Ovary (tissue), 10 donors: ENCODE measurements at places on chromosomes 5 and 9.

DNA sequence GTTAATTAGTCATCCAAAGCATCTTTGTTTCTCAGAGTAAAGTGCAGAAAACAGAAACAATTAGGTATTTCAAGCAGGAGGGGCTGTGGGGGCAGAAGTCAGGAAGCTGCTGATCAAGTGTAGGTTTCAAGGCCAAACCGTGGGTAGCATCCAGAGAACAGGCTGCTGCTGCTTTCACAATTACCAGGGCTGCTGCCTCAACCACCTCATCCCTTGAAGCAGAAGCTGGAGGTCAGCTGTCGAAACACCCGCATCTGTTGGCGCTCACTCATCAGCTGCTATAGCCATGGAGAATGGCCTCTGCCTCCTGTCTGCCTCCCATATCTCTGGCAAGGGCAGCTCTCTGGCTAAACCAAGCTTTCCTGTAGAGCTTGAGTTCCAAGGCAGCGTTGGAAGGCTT lies 122.9 kb upstream of the OSMR start:
- DNase-seq = peak; percentile 41

DNA sequence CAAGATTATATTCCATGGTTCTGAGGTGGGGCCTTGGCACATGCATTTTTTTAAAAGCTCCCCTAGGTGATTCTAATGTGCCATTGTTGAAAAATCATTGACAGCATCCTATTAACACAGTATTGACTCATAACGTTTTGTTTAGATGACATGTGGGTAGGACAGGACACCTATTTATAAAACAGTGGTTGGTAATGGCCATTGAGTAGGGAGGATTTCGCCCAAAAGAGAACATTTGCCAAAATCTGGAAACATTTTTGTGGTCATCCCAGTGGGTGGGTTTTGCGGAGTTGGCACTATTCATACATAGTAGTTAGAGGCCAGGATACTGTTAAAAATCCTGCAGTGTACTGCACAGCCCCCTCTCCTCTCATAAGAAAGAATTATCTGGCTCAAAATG lies 6.4 kb upstream of the CHD1 start:
- DNase-seq = no peak

DNA sequence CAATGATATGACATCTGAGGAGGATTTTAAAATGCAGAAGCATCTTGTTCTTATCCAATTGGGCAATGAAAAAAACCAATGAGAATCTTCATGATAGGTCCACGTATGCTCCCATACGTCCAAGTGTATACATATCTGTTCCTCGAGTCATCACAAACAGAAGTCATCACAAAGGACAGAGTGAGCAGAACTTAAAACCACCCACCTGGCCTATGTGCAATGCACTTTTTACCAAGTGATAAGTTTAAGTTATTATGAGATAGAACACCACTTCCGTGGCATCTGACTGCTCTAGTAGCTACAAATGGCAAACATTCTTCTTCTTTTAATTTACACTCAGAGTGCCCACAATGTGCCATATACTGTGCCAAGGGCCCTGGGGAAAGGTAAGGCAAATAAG lies 82.4 kb downstream of the PPP2R2B start:
- DNase-seq = no peak

DNA sequence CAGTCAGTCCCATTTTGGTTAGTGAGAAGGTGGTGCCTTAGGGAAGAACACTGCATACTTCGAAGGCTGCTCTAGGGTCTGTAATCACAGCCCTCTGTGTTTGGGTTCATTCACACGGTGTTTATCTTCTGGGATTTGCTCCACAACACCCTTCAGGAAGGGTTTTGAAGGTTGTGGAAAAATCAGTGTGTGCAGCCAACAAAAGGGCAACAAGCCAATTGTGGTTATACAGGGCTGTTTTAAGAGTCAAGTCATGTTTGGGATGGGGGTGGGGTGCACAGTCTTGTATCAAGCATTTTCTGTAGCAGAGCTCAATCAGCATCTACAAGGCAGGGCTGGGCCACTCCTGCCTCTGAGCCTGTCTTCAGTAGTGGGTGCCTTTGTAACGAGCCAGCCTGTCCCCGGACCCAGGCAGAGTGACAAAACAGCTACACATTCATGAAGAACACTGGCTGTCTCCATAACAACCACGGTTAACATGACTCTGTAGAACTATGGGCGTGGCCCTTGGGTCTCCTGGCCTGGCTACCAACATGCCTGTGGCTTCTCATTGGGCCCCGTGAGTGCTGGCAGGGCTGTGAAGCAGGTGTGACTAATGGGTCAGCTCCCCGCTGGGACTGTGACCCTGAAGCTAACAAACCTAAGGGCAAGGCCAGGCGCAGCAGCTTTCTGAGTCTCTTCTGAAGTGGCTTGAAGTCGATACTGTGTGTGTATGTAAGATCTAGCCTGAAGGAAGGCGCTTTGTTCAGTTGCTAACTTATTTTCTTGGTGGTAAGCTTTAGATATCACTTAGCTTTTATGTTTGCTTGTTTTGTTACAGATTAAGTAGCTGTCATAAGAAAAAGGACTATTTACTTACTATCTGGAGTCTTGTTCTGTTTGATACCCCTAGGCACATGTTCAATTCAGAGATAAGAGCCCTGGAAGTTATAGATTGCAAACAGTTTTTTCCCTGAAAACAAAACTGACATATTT lies 27.9 kb upstream of the GOLM1 start:
- peak; percentile 28 for DNase-seq
